ENCODE measurements at places on chromosomes 3 and 15. TPM values are rescaled to one million over a fixed set of nuclear protein-coding genes. Genes with fewer than 3 reads are reported as not detected.

The AGBL1 gene
- not detected for total RNA-seq

The PCOLCE2 gene
- 3.5 TPM for total RNA-seq

The LACTB gene
- total RNA-seq = 17.3 TPM

The HES1 gene
- total RNA-seq = 74.4 TPM

The CISH gene
- 2.8 TPM for total RNA-seq

The CLDN16 gene
- 0.33 TPM for total RNA-seq

The SLC51A gene
- not detected for total RNA-seq

The VWA5B2 gene
- total RNA-seq = 0.33 TPM

The LRRC31 gene
- not detected for total RNA-seq

The NLGN1 gene
- not detected for total RNA-seq

The THRB gene
- 16.3 TPM for total RNA-seq

The ETV5 gene
- total RNA-seq = 69.3 TPM

The CCNL1 gene
- 127 TPM for total RNA-seq

The CCR4 gene
- not detected for total RNA-seq

GRCh38 chr15:95975212-95975611 lies 355.3 kb upstream of the NR2F2 start:
- DNase-seq = peak; percentile 5

DNA sequence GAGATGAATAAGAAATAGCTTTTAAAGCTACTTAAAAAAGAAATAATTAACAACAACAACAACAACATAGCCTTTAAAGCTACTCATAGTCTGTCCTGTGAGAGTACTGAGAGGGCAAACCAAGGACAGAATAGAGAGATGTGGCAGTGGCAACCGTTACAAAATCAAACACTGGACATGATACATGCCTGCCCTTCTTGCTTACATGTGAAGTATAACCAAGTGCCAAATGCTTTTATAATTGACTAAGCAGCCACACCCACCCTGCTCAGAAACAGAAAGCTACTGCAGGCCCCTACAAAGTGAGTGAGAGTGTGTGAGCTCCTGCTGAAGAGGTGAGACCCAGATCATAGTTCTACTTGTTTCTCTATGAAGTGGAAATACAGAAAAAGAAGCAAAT lies 38.4 kb downstream of the NDUFB4 start:
- DNase-seq = peak; percentile 20

DNA sequence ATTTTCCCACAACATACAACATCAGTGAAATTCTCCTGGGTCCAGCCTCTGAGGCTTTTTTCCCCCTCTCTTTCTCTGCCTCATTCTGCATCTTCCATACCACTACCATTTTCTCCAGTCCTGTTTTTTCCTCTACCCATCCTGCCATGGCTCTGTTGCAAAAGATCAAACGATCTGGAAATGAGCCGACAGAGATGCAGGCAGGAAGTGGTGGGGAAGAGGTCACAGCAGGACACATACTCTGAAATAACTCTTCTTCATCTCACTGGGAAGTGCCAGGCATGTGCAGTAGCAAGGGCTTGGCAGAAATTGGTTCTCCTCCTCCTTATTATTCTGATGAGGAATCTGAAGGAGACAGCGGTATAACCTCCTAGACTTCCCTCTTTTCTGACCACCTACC lies 114.3 kb downstream of the CORO2B start:
- DNase-seq = no peak

DNA sequence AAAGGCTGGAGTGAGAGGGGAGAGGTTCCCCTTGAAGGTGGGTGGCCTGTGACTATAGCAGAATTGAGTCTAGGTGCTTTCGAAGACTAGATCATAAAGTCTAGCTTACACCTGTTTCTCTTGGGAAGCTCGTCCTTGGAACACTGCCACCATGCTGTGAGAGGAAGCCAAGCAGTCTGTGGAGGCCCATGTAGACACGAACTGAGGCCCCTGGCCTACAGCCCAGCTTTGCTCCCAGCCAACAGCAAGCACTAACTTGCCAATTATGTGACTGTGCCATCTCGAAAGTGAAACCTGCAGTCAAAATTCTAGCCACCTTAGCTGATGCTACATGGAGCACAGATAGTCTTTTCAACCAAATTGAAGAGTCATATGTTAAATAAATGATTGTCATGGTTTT lies 190.5 kb upstream of the NECTIN3 start:
- peak; percentile 79 for DNase-seq

- no peak for DNase-seq
These were observed 12.6 kb downstream of the RAB11A start for GRCh38 chr15:65881766-65882434.

GRCh38 chr3:138491971-138492370 lies 57.6 kb downstream of the ESYT3 start:
- DNase-seq = no peak

DNA sequence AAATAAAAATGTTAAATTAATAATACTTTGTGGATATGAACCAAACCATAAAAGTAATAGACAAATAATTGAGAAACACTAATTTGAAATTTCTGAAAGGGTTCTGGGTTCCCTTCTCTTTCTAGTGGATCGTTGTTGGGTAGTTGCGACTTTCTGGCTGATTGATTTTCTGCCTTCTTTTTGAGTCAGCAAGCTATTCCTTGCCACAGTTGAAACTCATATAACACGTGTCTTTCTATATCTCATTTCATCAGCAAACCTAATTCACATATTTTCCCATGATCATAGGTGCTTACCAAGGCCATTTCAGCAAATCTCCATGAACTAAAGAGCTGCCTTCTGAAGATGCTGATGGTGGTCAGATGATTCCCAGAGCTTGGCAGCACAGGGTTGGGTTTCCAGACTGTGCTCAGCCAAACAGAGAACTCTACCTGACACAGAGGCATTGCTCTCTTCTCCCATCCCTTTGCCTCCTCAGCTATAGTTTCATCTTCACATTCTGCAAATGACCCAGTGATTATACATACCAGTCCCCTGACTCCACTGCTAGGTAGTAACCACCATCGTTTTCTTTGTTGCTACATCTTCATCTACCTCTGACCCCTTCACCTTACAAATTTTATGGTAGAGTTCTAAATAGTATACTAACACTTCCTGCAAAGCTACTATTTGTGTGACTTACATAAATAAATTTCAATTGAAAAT lies 383.9 kb upstream of the DPH6 start:
- no peak for DNase-seq

- DNase-seq = peak; percentile 23
These were observed 8.6 kb upstream of the SST start for GRCh38 chr3:187678726-187679268.

DNA sequence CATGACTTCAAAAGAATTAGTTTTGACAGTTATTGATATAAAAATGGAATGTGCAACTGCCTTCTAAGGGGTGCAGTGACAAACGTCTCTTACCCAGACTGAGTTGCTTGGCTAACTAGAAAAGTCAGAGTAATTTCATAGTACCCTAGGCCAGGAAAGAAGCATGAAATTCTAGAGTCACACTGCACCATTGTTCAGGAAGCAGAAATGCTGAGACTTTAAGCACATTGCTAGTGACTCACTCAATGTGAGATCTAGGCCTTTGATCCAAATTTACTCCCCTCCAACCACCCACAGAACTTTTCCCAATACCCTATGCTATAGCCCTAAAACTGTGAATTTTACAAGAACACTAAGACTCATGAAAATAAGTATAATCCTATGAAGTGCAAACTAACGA lies 110.8 kb downstream of the DUT start:
- DNase-seq = no peak

GRCh38 chr3:38978729-38979128 lies 73.0 kb downstream of the SCN11A start:
- no peak for DNase-seq

DNA sequence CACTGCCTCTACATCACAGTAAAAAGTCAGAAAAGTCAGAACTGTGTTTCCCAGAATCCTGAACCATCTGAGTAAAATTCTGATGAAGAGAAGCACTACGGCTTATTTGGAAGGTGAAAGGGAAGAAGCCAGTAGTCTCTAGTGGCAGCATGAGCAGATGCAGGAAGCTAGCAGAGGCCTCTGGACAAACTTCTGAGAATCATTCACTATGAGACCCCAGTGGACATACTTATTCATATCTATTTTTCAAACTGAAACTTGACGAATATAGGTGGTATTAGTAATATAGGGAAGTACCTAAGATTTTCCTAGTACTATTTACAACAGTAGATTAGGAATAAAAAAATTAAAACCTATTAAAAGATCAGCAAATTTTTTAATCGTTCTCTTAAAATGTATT lies 272.8 kb upstream of the TTC14 start:
- no peak for DNase-seq

GRCh38 chr15:42577514-42578031 lies 2.2 kb downstream of the STARD9 start:
- DNase-seq = no peak

DNA sequence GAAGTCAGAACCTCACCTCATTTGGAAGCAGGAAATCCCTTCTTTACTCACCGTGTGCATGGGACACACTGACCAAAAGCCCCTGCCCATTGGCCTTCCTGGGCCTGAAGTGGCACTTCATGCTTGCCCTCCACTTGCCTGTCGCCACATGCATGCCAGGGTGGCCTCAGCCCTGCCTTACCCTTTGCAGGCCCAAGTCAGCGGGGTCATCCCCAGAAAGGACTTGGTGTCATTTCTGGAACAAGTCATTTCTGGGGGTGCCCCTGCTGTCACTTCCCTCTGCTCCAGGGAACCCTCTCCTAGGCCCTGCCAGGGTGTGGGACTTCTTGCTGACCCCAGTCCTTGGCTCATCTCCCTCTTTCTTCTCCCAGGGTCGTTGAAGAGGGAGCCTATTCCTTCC lies 59.9 kb upstream of the CGNL1 start:
- no peak for DNase-seq

- no peak for DNase-seq
These were observed 245.5 kb downstream of the TBL1XR1 start for GRCh38 chr3:176951586-176952292.

DNA sequence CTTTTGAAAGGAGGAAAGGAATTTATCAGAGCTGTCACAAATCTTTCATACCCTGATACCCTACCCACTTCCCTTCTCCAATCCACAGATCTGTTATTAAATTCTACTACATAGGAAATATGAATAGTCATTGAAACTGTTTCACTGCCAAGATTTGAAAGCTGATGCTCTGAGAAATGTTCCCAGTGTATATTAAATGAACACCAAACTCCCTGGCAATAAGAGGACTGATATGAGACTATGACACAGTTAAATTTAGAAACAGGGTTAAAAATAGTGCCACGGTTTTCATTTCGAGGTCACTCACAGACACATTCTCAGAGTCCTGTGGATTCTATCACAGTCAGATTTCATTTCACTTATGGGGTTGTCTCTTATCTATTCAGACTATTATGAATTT lies 27.2 kb upstream of the GBE1 start:
- no peak for DNase-seq

Data from mammary epithelial cell (primary cell).